ENCODE measurements at places on chromosomes 12 and 14.

GRCh38 chr14:95776798-95777534 is 63.0 kb upstream of the TCL1A start:
- no peak for DNase-seq

GRCh38 chr12:111367661-111368221 is 1.2 kb downstream of the PHETA1 start:
- no peak for DNase-seq

- DNase-seq, result no peak
These were observed 8.0 kb downstream of the AQP6 start for GRCh38 chr12:49980501-49981349.

- DNase-seq, result no peak
These were observed 498.7 kb upstream of the RPL10L start for GRCh38 chr14:47150267-47150666.

DNA sequence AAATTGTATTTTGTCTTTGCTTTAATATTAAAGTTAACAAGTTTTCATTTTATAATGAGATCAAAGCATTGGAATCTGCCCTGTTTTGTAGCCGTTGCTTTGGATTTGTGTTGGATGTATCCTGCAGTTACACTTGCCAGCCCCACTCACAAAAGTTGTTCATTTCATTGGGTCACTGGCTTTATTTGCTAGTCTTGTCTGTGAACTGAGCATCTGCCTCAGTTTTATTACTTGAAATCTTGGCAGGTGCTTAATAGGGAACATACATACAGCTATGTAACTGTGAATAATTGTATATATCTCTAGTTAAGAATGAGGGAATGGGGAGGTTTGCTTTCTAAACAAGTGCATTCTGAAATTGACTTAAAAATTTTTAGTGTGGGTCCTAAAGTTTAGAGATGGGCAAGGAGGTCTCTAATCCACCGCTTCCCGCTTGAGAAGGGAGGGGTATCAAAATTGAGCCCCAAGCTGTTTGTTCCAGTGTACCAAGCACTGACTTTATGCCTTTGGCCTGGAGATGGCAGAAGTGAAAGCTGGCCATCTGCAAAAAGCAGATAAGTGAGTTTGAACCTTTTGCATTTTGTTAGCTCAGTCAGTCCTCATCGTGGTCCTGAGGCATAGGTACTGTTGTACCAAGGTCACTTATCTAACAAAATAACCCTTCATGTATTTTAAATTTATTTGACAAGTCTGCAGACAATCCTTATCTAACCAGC is 9.3 kb downstream of the EIF5 start:
- no peak for DNase-seq

GRCh38 chr12:26370098-26370497 is 174.7 kb downstream of the SSPN start:
- no peak for DNase-seq

- DNase-seq, result no peak
These were observed 167.7 kb downstream of the DYRK2 start for GRCh38 chr12:67816269-67816668.

- DNase-seq, result no peak
These were observed 30.8 kb upstream of the TCL1B start for GRCh38 chr14:95655461-95655860.
